ENCODE measurements at places on chromosomes 5 and 9.

DNA sequence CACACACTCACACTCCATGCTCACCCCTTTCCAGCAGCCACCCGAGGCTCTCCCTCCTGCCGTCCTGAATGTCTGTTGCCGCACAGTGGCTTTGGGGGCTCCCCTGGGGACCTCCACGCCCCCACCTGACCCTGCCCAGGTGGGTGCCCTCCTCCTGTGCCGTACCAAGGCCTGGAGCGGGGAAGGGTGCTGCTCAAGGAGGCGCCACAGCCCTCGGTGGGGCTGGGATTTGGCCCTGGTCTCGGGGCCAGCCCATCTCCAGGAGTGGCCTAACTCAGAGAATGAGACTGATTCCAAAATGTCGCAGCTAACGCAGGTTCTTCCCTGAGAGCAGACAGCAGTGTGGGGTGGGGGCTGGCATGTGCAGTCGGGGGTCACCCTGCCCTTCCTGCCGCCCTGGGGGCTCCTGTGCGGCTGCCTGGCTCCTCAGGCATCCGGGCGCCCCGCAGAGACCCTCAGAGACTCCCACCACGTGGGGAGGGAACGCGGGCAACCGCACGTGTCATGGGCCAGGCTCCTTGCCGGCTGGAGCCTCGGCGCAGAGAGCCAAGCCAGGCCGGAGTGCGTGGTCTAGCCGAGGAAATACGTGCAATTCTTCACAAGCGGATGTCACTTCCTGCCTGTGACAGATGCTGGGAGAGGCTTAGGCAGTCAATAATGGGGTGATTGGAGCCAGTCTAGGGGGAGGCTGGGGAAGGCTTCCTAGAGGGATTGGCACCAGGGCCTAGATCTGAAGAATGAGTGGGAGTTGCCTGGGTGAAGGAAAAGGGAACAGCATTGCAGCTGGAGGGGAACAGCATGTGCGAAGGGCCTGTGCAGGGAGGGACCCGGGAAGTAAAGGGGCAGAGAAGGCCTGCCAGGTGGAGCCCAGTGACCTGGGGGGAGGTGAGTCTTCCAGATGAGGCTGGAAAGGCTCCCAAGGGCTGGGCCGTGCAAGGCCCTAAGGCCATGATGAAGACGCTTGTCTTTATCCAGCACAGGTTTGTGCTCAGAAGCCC lies 44.1 kb downstream of the C9orf50 start:
- DNase-seq: no peak

GRCh38 chr5:132003170-132003744 lies 8.2 kb downstream of the ACSL6 start:
- DNase-seq: no peak

GRCh38 chr9:72978744-72979143 lies 25.9 kb upstream of the ALDH1A1 start:
- DNase-seq: no peak

GRCh38 chr9:137212520-137212919 lies 7.0 kb downstream of the NDOR1 start:
- no peak for DNase-seq

DNA sequence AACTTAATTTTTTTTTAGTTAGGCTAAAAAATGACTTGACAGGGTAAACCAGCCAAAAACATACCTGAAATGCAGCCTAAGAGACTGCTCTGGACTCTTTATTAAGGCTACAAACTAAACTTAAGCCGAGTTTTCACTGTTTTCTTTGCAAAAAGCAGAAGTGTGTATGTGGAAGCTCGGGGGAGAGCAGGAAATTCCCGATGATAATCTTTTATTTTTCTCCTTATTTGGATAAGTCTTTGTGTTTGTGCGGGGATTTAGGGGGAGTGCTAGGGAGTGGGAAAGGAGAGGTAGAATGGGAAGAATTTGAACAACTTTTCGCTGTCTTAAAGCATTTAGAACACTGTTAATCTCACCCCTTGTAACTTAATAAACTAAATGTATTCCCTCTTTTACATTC lies 30.7 kb upstream of the GPR21 start:
- DNase-seq: no peak

DNA sequence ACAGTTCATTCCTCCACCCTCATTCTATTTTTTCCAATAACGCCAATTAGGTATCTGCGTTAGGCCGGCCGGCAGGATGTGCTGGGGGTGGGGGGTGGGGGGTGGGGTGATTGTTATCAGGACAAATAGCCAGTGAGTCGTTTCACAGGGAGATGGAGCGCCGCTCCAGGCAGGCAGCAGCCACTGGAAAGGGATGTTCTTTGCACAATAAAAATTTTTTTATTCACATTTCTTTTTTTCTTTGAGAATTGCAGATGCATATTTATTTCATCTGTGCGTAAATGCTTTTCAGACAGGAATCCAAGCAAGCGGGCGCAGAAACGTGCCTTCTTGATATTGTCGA lies 4.1 kb downstream of the LMX1B start:
- no peak for DNase-seq

DNA sequence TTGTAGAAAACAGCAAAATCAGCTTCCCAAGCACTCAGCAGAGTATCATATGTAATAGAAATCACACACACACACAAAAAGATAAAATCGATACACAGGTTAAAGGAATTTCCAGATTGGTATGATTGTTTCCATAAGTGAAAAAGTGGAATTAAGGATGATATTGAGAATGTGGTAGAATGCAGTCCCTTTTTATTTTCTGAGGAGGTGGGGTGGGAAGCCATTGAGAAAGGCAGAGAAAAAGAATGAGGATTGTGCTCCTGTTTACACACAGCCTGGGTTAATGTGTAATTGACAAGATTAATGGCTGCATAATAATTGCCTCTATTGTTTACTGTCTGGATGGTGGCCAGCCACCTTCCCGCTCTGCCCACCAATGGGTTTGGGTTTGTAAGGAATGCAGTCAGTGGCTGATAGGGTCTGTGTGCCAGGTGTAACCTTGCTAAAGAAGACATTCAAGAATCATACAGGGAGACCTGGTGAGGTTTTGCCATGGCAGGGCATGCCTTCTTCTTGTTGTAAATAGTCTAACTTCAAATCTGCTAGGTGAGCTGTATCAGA lies 177.2 kb upstream of the MAP3K1 start:
- DNase-seq: no peak

- no peak for DNase-seq
Measured at GRCh38 chr9:32625320-32625719, 10.1 kb downstream of the TAF1L start.

GRCh38 chr5:58188262-58188651 lies 271.6 kb downstream of the PLK2 start:
- DNase-seq: no peak

GRCh38 chr9:69496846-69497450 lies 171.9 kb downstream of the ENTREP1 start:
- DNase-seq: no peak

GRCh38 chr9:34957492-34958410 lies at the start of gene PHF24:
TSS of gene PHF24 (plus strand) at chr9:34958285. CDS start at chr9:34971299, 13,014 bp downstream.
- peak; percentile 20 for DNase-seq

DNA sequence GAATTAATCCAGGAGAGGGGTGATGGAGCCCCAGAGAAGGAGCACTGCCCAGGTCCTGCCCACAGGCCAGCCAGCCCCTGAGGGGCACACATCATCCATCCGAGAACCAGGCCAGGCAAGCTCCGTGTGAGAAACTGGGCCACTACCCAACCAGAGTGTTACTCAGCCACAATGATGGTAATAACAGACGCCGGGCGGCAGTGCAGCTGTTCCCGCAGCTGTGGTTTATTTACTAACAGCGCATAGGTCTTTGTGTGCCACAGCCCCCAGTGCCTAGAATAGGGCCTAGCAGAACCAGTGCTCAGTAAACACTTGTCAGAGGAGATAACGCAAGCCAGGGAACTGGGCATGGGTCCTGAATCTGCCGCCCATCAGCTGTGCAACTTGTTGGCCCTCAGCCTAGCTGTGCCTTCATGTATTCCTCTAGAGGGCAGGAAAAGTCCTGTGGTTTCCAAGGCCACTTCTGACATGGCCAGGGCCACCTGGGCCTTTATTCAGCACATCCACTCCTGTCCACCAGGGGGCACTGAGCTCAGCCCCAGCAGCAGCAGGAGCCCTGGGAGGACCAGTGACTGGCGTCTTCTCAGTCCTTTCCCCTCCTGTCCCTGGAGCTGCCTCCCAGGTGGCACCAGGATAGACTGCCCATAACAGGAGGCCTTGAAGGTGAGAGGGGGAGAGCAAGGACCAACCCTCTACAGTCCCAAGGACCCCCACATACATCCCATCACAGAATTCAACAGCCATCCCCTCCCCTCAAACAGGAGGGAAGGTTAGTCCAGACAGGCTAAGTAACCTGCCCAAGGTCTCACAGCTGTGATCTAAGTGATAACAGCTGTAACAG lies 2.1 kb downstream of the MXD3 start:
- DNase-seq: no peak

- DNase-seq: no peak
Measured at GRCh38 chr5:69368458-69369339, 621 bp downstream of the AK6 start.

DNA sequence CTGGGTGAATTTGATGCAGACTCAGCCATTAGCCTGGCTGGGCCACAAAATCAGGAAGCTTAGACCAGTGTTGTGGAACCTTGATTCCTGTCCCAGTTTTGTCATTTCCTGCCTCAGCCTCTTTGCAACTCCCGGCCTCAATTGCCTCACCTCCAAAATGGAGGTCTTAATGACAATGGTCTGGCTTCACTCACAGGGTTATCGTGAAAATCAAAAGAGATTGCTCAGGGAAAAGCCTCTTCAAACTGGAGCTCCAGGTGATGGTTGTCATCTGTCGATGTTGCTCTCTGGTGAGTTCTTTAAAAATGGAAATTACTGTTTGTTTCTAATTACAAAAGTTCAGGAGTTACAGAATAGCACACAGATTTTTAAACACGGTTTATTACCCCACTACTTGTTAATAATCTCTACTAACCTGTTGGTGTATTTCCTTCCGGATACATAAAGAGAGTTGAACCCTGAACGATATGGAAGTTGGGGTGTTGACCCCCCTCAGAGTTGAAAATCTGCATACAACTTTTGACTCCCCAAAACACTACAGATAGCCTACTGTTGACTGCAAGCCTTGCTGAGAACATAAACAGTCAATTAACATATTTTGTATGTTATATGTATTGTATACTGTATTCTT lies 109.9 kb upstream of the CPEB4 start:
- no peak for DNase-seq

DNA sequence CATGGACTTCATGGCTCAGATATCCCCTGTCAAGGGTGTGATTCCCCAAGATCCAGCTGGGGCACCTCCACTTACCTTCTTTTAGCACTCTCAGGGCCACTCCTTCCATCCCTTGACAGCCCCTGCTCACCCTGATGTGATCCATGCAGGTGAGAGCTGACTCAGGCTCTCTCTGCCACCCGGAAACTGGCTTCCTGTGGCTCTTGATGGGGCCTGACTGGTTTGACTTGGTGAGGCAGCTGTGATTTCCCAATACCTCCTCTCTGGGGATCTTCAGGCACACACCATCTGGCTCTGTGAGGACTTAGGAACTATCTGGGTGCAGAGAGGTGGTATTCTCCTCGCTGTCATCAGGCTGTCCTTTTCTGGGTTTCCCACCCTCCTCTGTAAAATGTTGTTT lies 7.9 kb upstream of the FAT2 start:
- no peak for DNase-seq

GRCh38 chr5:502325-503079 lies 21.7 kb downstream of the SLC9A3 start:
- DNase-seq: no peak

- DNase-seq: no peak
Measured at GRCh38 chr5:122200450-122200849, 71.1 kb downstream of the ZNF474 start.

- no peak for DNase-seq
Measured at GRCh38 chr9:105171076-105171475, 73.4 kb upstream of the SLC44A1 start.

DNA sequence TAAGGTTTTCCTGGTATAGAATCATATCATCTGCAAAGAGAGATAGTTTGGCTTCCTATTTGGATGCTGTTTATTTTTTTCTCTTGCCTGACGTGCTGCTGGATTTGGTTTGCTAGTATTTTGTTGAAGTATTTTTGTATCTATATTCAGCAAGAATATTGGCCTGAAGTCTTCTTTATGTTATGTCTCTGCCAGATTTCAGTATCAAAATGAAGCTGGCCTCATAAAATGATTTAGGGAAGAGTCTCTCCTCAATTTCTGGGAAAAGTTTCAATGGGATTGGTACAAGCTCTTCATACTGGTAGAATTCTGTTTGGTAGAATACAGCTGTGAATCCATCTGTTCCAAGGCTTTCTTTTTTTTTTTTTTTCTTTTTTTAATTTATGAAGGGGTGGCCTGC lies 799.0 kb upstream of the TYRP1 start:
- no peak for DNase-seq

- no peak for DNase-seq
Measured at GRCh38 chr9:79973627-79974026, 401.9 kb downstream of the TLE4 start.

- no peak for DNase-seq
Measured at GRCh38 chr9:18824095-18824666, 208.8 kb downstream of the SAXO1 start.

- no peak for DNase-seq
Measured at GRCh38 chr9:33408087-33408486, 5.7 kb upstream of the AQP7 start.

- DNase-seq: no peak
Measured at GRCh38 chr5:168085261-168086031, 206.0 kb upstream of the WWC1 start.

GRCh38 chr5:89520771-89521170 lies 637.8 kb upstream of the MEF2C start:
- no peak for DNase-seq

GRCh38 chr5:16654647-16655334 lies 38.0 kb upstream of the RETREG1 start:
- DNase-seq: no peak

DNA sequence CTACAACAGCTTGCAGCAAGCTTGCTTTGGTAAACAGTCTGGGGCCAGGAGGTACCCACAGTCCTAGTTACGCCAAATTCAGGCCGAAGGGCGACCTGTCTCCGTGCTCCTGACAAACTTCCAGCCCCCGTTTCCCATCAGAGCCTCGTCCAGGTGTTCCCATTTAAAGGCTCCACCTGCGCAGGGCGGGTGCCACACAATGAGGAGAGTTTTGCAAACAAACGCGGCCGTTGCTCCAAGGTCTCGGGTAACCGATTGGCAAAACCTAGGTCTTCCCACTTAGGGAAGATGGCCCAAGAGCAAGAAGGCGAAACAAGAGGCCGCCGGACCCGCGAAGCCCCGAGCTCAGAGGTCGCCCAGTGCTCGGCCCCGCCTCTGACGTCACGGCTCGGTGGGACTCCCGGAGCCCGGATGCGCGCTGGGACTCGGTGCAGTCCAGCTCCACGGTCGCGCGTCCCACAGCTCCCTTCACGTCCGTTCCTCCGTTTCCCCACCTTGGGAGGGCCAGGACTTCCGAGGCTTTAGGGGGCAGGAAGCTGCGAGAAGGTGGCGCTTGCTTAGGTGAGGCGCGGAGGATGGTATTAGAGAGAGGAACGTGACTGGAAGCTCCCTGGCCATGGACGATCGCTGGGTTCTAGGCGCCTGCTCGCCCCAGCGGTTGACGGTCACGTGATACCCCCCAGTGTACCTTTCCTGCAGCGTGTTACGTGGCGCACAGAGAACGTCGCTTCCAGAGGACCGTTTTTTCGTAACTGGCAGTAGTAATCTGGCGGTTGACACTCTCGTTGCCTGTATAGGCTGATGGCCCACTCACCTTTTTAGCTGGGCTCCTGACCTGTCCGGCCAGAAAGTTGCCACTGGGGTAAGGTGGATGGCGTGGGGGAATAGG lies 41.8 kb upstream of the KDM4C start:
- peak; percentile 26 for DNase-seq
